Suppressor macrophage (primary cell): ENCODE measurements at places on chromosomes 16 and 17.
A peak's percentile ranks its signal among the peaks of the same experiment; 100 is the strongest.

DNA sequence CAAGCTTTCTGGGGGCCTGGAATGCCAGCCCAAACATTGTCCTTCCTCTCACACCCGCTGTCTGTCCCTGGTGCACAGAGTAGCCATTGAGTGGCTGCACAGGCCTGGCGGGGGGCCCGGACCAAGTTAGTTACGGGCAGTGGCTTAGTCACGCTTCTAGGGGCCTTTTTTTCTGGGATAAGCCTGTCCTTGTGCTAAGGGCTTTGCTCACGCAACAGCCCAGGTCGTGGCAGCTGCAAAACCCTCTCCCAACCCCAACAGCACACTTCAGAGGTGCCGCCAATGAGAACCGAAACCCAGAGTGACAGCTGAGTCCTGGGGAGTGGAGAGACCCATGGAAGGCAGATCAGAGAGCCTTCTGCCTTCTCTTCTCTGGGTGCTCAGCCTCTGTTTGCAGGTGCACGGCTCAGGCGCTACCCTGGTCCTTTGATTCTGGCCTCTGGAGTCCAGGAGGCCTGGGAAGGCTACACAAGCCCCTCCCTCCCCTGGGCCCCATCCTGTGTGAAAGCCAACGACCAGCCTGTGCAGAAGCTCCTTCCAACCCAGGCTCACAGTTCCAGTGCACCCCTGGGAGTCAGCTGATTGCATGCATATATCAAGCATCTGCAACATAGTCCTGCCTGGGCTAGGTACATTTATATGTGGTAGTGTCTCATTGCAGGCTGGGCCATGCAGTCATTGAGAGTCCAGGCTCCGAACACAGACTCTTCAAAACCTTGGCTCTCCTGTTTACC lies 9.1 kb downstream of the WSCD1 start:
- no peak for DNase-seq

- DNase-seq: peak; percentile 88
Observed at GRCh38 chr17:50866950-50867362, 802 bp upstream of the TOB1 start.

GRCh38 chr17:71757156-71757555 lies 363.7 kb upstream of the SOX9 start:
- no peak for DNase-seq

DNA sequence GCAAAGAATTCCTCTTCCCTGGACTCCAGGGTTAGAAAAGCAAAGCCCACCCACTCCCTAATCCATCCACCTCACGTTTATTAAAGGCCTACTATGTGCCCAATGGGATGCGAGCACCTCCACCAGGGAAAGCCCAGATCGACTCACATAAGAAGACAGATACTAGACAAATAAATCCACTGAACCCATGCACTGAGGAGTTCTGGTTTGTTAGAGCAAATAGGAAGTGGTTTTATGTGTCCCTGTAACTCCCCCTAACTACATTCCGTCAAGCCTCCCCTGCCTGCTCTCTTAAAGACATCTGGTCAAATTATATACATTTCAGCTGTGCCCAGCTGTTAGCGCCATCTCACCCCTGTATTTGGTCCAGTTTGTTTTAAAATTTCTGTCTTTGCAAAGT lies 218.5 kb upstream of the RPL38 start:
- peak; percentile 23 for DNase-seq

- DNase-seq: no peak
Observed at GRCh38 chr16:69859105-69859989, 91.8 kb upstream of the CLEC18A start.

- DNase-seq: peak; percentile 57
Observed at GRCh38 chr16:84585886-84586285, 32.0 kb downstream of the COTL1 start.

GRCh38 chr16:55437625-55438024 lies 41.4 kb upstream of the MMP2 start:
- peak; percentile 66 for DNase-seq

GRCh38 chr16:22983614-22984013 lies 165.6 kb downstream of the USP31 start:
- DNase-seq: no peak

- no peak for DNase-seq
Observed at GRCh38 chr17:31686495-31686894, 172.5 kb downstream of the COPRS start.

GRCh38 chr17:33322063-33322462 lies 29.0 kb upstream of the ASIC2 start:
- no peak for DNase-seq

GRCh38 chr17:57650548-57650947 lies 94.6 kb downstream of the CCDC182 start:
- DNase-seq: no peak

GRCh38 chr16:23286131-23286532 lies 16.0 kb upstream of the SCNN1B start:
- no peak for DNase-seq

DNA sequence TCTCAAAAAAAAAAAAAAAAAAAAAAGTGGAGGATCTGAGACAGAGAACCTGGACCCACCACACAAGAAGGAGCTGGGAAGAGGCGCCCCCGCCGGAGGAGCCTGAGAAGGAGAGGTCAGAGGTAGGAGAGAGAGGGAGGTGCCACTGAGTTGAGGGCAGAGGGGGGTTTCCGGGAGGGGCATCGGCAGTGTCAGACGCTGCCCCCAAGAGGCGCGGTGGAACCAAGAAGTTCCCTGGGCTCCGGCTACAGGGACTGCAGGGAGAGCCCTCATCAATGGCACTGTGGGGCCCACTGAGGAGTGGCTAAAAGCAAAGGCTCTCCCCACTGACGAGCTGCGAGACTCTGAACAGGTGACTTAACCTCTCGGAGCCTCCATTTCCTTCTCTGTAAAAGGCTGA lies 4.2 kb downstream of the CCDC42 start:
- DNase-seq: no peak

DNA sequence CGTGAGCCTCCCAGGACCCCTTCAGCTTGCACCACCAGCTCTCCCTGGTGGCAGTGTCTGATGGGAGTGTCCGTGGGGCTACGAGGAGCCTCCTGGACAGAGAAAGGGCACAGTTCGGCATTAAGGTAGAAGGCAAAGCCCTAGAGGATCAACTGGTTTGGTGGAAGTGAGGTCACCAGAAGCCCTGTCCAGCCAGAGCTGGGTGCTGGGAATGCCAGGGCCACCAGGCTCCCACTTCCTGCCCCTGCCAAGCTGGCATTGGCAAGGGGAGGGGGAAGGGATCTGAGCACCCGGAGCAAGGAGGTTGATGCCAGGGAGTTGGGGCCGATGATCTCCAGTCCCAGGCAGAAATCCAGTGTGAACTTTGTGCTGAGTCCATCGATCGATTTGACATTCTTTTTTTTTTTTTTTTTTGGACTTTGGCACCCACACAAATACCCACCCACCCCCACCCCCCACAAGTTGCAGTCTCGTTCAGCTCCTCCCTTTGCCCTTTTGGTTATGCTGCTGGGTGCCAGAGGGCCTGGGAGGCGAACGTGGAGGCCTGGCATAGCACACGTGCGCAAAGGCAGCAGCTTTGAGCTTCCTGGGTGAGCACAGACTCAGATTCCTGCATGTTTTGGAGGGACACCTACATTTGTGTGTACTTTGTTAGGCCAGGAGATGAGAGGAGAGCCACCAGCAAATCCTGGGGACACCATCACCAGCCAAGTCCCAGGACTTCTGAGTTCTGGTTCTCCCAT lies 2.1 kb downstream of the NHERF1 start:
- DNase-seq: no peak

- DNase-seq: no peak
Observed at GRCh38 chr16:66026211-66026610, 340.3 kb upstream of the CDH5 start.

DNA sequence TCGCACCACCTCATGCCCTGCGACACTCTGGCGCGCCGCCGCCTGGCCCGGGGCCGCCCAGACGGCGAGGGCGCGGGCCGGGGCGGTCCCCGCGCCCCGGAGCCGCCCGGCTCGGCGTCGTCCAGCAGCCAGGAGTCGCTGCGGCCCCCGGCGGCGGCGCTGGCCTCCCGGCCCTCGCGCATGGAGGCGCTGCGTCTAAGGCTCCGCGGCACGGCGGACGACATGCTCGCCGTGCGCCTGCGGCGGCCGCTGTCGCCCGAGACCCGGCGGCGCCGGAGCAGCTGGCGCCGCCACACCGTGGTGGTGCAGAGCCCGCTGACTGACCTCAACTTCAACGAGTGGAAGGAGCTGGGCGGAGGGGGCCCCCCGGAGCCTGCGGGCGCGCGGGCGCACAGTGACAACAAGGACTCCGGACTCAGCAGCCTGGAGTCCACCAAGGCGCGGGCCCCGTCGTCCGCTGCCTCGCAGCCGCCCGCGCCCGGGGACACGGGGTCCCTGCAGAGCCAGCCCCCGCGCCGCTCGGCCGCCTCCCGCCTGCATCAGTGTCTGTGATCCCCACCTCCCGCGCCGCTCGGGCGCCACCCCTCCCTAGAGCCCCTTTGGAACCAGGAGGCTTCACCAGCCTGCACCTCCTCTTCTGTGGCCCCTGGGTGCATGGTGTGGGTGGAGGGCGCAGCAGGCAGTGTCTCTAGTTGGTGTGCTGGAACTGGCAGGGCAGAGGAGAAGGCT lies 82.3 kb downstream of the ARHGAP23 start:
- DNase-seq: peak; percentile 27

DNA sequence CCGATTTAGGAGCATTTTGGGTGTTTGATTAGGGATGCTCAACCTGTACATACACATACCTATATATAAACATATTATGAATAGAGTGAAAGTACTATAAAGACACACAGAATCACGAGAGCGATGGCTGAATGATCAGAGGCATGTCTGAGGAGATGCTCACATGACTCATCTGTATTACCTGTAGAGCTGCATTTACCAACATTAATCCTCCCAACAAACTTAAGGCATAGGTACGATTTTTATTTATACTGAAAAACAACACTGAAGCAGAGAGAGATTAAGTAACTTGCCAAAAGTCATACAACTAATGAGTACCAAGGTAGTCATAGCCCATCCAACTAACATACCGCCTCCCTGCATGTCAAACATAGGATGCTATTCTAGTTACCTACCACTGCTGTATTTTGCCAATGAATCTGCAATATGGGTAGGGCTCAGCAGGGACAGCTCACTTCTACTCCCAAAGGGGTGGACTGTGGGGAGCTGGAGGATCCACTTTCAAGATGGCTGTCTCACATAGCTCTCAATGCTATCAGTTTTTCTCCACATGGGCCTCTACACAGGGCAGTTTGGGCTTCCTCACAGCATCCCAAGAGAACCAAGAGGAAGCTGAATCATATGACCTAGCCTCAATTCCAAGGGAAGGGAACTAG lies 7.3 kb downstream of the CYB5D1 start:
- DNase-seq: no peak

GRCh38 chr16:88763502-88764053 lies 21.4 kb downstream of the PIEZO1 start:
- DNase-seq: no peak

- DNase-seq: no peak
Observed at GRCh38 chr17:41769346-41769862, 17.1 kb downstream of the JUP start.

GRCh38 chr17:28396635-28397239 lies 9.3 kb downstream of the SLC46A1 start:
- DNase-seq: peak; percentile 16

DNA sequence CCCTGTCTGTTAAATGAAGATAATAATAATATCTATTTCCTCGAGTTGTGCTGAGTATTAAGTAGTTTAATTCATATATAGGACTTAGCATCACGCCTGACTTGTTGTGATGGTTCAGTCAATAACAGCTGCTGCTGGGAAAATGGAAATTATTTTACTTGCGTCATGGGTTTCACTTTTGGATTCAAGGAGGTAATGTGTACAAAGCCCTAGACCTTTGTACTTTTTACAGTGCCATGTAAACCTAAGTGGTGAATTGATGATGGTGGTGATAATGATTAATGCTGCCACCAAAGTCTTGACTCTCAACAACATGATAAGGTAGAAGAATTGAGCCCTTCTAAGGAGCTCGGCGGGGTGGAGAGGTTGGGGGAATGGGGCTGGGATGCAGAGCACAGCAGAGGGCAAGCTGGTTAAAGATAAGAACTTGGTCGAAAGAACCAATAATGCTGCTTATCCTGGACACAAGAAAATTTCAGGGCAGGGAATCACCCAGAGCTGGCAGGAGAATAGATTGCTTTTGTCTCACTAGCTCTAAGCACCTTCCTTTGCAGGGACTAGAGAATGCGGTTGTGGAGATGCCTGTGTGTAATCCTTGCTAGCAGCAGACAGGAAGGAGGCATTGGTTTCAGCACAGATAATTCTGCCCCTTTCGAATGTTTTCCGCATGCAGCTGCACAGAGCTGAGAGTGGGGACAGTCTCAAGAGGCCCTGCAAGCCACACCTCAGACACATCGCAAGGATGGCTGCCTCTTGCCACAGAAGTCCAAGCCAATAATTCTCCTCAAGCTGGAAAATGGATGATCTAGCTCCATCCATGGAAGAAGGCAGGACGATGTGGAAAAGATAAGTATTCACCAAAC lies 187.1 kb downstream of the TMEM114 start:
- no peak for DNase-seq

- DNase-seq: peak; percentile 84
Observed at GRCh38 chr16:30368122-30368791, 2.0 kb downstream of the TBC1D10B start.

DNA sequence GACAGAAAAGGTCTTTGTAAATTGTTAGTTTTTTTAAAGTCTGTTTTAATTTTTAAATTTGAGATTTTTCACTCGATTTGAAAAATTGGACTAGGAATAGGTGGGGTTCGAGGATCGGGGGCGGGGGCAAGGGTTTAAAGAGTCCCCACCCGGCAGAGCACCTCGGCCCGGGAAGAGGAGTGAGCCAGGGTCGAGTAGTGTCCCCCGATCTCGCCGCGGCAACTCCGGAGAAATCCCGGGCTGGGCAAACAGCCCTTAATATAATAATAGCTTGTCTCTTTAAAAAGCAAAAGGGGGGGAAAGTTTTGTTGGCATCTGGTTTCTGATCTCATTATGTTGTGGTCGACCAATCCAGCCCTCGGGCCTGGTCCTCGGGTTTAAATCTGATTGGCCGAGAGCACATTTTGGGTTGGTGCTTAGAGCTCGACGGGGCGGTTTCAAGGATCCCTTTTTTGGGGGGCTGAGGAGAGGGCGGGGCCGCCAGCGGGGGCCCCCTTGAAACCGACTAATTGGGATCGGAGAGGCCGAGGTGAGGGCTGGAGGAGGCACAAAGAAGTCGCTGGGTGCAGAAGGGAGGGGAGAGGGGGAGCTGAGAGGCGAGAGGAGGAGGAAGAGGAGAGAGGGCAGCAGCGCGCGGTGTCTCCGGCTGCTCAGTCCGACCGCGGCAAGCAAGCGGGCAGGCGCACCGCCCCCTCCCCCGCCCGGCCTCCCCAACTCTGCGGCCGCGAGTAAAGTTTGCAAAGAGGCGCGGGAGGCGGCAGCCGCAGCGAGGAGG lies at the start of gene FZD2:
FZD2 (plus strand) TSS at position 653 of the 775 bp plus-strand sequence. CDS start 205 bp downstream, outside the sequence.
- peak; percentile 88 for DNase-seq

DNA sequence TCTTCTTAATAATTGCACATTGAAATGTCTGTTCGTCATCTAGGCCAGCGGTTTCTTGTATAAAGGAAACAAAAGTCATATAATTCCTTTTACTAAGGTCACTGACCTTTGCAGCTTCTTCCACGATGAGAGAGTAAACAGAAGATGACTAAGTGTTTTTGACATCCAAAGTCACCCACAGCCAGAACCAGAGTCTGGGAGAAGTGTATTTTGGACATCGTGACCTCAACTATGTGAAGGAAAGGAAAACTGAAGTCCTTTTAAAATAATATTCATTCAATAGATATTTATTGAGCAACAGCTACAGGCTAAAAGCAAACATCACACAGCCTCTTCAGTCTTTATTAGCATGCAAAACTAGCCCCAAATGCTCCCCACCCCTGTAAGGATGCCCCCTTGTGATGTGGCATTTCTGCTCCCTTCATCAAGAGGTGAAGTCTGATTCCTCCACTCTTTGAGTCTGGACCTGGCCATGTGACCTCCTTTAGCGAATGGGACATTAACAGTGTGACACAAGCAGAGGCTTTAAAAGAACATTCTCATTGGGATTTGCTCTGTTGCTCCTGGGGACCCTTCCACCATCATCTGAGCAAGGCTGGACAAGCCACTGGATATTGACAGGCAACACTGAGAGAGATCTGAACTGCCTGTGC lies 8.1 kb upstream of the PMP22 start:
- DNase-seq: peak; percentile 11
